ENCODE measurements at places on chromosomes 13 and 19. TPM values are rescaled to one million over a fixed set of nuclear protein-coding genes. Genes with fewer than 3 reads are reported as not detected.

DNA sequence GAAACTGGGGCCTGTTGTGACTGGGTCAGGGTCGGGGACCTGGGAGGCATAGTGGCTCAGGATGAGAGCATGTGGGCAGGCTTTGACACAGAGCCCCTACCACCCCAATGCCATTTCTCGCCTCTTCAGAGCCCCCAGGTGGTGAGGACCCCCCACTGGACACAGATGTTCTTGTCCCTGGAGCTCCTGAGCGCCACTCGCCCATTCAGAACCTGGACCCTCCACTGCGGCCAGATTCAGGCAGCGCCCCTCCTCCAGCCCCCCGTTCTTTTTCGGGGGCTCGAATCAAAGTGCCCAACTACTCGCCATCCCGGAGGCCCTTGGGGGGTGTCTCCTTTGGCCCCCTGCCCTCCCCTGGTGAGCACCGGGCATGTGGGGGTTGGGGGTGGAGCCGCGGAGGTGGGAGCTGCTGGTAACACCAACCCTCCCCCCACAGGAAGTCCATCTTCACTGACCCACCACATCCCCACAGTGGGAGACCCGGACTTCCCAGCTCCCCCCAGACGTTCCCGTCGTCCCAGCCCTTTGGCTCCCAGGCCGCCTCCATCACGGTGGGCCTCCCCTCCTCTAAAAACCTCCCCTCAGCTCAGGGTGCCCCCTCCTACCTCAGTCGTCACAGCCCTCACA lies 10.4 kb downstream of the IGFLR1 start:
- DNase-seq: no peak

DNA sequence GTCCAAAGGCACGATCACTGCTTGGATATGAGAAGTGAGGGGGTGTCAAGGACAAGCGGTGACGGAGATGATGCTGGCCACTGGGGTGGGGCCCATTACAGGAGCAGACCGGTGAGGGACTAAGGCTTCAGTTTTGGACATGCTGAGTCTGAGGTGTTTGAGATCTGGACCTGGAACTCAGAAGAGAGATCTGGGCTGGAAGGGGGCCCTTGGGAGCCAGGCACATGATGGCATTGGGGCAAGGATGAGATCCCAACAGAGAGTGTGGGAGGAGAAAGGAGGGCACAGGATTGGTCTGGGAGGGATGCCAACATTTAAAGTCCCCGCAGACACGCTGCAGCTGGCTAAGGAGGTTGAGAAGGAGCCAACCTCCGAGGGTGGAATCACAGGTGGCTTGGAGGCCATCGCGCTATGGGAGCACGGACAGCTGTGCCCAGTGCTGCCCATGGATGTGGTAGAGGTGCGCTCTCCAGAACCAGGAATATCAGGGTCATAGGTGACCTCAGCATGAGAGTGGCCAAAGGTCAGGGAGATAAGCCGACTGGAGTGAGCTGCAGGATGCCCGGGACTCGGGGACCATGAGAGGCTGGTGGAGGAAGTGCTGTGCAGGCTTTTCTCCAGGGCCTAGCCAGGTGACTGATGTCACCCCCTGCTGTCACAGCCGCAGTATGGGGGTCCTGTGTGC lies 21.8 kb downstream of the DHRS12 start:
- no peak for DNase-seq

- DNase-seq: no peak
These were observed 96.4 kb downstream of the MBNL2 start for GRCh38 chr13:97318532-97318931.

GRCh38 chr19:41783612-41784011 lies 12.8 kb upstream of the CEACAM3 start:
- DNase-seq: no peak

DNA sequence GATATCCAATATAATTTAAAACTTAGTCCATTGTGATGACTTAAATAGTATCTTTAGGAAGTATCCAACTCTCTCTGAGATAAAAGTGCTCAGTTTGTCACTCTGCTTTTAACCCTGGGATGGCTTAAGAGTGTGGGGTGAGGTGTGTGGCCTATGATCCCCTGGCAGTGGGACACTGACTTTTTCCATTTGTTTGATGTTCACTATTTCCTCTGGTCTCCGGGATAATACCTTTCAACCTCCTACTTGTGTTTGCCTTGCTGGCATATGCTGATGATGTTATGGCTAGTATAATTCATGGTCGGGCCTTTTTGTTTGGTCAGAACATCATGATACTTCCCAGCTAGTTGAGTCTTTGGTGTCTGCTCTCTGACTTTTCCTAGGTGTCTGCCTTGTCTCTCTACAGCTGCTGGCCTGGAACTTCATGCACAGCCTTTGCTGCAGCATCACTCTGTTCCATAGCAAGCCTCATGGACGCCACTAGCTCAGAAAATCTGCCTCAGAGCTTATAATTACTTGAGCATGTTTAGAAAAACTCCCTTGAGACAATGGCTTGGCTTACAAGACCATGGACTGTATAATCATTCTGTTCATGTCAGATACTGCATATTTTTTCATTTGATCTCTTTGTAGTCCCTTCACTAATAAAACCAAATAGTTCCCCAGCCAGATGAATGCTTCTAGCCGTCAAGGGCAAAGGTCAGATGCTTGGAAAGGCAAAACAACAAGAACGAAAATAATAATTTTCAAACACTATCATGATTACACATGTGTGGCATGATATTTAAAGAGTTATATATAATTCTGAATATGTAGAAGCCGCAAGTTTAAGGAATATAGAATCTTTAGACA lies 75.2 kb downstream of the WDFY2 start:
- DNase-seq: no peak

DNA sequence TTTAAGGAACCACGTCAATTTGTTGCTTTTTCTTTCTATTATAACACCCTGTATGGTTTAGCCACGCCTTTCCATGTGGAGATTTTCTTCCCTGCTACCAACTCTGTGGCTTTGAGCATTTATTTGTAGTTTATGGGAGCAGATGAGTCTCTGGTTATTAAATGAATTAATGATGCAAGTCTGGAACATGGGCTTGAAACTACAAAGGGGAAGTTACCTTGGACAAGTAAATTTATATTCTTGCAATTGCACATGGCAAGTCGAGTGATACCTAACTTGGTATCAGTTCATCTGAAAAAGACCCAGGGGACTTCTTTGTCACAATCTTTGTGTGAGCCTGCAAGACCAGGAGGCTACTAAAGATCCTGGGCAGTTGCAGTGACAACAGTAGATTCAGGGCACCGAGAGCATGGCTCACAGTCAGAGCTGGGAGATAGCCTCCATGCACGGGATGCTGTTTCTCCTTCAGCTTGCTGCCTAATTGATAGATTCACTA lies 24.4 kb downstream of the B3GLCT start:
- no peak for DNase-seq

- no peak for DNase-seq
These were observed 239.2 kb upstream of the RFC3 start for GRCh38 chr13:33578786-33579185.

- no peak for DNase-seq
These were observed 14.0 kb upstream of the TMEM86B start for GRCh38 chr19:55242517-55242916.

- no peak for DNase-seq
These were observed 17.9 kb downstream of the SLC25A42 start for GRCh38 chr19:19081642-19082151.

- no peak for DNase-seq
These were observed 324.0 kb downstream of the GPC5 start for GRCh38 chr13:91722267-91722884.

DNA sequence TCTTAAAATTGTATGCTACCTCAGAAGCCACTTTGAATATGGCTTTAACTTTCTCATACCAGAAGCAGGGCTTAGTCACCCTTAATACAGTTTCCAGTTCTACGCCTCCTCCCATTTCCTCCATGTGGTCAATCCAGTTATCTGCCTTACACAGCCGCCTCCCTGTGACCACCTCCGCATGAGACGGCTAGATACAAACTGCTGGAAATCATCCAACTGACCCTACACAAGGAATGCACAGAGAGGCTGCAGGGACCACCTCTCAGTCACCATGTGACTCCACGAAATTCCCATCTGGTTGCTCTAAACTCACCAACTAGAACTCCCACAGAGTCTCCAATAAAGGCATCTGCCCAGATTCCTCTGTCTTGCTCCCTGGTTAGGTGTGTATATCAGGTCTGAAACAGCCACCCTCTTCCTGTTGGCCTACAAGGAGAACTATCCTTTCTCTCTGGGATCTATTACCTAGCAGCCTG lies 6.8 kb downstream of the ZNF564 start:
- DNase-seq: no peak

SUPT20H gene
- 88.6 TPM for total RNA-seq

ZNF610 gene
- 17.8 TPM for total RNA-seq

CLDND2 gene
- total RNA-seq: not detected

KLF12 gene
- 52.4 TPM for total RNA-seq

SSC5D gene
- 0.31 TPM for total RNA-seq

All from occipital lobe (tissue), 3 donors.